ENCODE measurements at places on chromosomes 7 and 10. TPM values are rescaled to one million over a fixed set of nuclear protein-coding genes. Genes with fewer than 3 reads are reported as not detected.

GRCh38 chr10:944034-944831, 12.7 kb upstream of the LARP4B start:
- peak; percentile 83 for ATAC-seq

DNA sequence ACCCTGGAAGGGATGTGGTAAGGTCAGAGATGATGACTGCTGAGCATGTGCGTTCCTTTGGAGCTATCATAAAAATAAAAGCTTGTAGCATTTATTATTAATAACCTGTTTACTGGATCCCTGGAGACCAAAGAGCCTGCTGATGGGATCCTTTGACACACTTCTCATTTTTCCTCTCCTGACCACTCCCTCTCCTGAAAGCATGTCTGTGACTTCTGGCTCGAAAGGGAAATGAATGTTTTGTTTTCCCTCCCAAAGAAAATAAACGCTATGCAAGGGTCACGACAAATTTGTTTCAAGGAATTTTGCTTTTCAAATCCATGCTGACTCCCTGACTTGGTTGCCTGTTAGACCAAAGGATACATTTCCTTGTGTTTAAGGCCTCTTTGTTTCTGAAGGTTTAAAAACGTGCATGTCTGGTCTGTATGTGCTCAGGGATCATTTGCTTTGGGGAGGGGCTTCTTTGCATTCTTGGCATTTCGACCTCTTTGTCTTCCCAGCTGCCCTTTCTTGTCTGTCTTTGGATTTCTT, 185.1 kb upstream of the AGK start:
- ATAC-seq, result no peak

DNA sequence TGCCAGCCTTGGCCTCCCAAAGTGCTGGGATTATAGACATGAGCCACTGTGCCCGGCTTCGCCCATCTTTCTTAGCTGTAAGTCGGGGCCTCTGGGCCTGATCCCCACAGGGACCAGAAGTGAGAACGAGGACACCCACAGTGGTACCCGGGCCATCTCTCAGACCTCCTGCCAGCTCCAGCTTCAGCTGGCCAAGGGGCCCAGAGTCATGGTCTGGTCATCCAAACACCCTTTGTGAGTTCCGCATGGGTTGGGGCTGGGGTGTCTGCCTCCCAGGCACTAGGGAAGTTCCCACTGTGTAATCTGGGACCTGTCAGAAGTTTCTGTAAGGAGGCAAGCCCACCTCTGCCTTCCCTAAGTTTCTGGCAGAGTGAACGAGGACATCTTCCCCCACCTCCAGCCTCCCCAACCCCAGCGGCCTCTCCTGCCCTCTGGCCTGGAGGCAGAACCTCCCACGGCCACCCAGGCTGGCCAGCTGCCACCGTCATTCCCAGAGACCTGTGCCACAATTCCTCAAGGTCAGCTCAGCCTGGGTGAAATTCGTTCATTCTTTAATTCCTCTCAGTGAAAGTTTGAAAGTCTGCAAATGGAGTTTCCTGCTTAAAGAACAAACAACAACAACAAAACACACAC, 19.5 kb upstream of the FOXL3 start:
- ATAC-seq, result no peak

DYNC1I1 gene
- 13.5 TPM for total RNA-seq

HSPA12A gene
- total RNA-seq, result 26.3 TPM

DNA sequence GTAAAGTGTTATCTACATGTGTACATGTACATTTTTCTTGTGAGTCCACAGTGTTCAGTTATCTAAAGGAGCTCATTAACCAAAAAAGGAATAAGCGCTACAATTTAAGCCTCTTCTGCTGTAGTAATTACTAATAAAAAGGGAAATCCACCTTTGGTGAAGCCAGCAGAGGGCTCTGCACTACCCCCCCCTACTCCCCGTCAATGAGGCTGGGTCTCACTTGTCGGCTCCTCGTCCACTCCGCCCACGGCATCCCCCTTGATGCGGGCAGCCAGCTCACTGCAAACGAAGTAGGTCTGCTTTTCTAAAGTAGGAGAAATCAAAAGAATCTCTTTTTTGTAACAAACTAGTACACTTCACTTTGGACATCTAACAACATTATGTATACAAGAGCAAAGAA, 4.7 kb upstream of the WASHC2A start:
- ATAC-seq, result no peak

GRCh38 chr7:2157473-2158279, 75.1 kb downstream of the MAD1L1 start:
- peak; percentile 92 for ATAC-seq

DNA sequence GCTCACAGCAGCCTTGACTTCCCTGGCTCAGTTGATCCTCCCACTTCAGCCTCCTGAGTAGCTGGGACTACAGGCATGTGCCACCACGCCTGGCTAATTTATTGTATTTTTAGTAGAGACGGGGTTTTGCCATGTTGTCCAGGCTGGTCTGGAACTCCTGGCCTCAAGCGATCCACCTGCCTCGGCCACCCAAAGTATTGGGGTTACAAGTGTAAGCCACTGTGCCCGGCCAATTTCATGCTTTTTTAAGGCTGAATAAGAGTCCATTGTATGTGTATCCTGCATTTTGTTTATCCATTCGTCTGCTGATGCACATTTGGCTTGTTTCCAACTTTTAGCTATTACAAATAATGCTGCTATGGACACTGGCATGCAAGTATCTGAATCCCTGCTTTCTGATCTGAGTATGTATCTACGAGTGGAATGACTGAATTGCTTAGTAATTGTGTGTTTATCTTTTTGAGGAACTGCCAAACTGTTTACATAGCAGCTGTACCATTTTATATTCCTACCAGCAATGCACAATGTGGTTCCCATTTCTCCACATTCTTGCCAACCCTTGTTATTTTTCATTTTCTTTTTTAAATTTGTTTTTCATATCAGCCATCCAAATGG, 37.3 kb upstream of the TPST1 start:
- no peak for ATAC-seq

DNA sequence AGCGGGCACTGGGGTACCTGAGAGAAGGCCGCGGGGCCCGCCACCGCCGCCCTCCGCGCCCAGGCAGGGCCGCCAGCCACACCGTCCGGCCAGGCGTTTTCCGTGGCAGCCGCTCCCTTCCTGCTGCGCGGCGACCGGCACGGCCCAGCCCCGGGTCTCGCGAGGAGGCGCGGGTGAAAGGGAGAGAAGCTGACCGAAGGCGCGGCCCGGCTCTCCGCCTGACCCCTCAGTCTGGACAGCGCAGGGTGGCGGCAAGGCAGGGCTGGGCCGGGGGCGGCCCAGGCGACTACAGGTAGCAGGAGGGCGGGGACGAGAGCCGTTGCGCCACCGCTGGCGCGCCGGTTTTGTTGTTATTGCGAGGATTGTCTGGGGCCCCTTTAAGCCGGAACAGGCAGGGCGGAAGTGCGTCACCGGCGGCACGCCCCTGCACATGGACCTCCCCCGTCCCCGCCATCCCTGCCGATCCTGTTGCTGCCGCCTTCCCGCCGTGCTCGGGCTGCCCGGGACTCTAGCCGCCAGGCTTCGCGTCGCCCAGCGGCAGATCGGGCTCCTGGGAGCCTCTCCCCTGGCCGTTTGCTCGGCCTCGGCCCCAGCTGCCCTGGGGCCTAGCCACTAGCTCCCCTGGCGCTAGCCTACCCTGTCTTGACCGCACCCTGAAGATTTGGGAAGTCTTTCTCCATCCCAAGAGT, at the start of gene HERPUD2:
Gene HERPUD2, minus strand, starts transcription at position 352 of the 689 bp plus-strand sequence. CDS start 805 bp downstream, outside the sequence.
- ATAC-seq, result peak; percentile 97

DNA sequence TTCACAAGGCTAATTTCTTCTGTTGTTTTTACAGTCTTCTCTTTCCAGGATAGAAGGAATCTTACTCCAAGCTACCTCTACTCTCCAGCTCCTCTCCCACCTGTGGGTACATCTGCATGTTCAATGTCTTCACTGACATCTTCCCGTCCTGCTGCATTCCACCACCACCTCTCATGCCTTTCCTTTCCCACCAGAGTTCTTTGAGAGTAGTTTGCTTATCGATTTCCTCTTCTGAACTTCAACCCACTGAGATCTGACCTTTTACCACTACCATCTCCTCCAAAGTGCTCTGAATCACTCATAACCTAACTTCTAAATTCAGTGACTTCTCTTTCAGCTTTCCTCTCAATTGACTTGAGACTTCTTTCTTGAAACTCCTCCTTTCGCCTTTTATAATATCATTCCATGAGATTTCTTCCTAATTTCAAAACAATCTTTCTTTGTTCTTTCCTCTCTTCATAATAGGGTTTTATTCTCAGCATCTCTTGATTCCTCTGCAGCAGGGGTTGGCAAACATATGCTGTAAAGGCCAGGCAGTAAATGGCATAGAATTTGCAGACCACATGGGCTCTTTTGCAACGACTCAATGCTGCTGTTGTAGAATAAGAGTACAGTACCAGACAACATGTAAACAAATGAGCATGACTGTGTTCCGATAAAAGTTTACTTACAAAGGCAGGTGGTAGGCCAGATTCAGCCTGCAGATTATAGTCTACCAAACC, 22.1 kb downstream of the ACSL5 start:
- ATAC-seq, result no peak

- no peak for ATAC-seq
Measured at GRCh38 chr7:46352004-46352954, 431.2 kb upstream of the IGFBP3 start.

DNA sequence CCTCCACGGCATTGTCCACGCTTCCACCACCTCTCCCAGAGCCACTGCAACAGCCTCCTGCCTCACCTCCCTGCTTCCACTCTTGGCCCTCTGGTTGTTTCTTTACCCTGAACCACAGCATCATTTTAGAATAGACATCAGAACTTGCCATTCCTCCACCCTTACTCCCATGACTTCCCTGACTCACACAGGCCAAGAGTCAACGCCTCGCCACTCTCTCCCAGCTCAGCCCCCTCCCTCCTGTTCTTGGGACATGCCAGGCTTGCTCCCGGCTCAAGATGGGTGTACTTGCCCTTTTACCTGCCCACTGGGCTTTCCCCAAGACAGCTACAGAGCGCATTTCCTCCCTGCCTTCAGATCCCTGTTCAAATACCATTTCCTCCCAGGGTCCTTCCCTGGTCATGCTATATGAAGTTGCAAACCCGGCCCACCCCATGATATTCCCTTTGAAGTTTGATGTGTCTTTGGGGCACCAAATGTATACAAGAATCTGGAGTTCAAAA, 429.1 kb downstream of the RPS24 start:
- ATAC-seq, result no peak

AGR3 gene
- total RNA-seq, result not detected

DNA sequence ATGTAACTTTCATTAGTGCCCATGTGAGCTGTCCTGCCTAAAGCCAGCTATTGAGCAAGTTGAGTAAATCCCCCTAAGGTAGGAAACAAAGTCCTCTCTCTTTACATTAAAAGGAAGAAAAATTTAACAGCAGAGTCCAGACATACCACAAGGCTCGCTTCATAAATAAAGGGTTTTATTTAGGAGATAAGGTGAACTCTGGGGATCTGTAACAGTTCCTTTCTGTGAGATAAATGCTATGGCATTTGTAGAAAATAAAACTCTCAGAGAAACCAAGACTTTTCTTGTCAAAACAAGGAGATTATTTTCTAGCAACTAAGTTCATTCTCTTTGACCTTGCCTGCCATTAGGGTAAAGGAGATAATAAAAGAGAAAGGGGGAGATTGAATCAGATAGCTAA, 32.3 kb upstream of the LYZL1 start:
- no peak for ATAC-seq

DNA sequence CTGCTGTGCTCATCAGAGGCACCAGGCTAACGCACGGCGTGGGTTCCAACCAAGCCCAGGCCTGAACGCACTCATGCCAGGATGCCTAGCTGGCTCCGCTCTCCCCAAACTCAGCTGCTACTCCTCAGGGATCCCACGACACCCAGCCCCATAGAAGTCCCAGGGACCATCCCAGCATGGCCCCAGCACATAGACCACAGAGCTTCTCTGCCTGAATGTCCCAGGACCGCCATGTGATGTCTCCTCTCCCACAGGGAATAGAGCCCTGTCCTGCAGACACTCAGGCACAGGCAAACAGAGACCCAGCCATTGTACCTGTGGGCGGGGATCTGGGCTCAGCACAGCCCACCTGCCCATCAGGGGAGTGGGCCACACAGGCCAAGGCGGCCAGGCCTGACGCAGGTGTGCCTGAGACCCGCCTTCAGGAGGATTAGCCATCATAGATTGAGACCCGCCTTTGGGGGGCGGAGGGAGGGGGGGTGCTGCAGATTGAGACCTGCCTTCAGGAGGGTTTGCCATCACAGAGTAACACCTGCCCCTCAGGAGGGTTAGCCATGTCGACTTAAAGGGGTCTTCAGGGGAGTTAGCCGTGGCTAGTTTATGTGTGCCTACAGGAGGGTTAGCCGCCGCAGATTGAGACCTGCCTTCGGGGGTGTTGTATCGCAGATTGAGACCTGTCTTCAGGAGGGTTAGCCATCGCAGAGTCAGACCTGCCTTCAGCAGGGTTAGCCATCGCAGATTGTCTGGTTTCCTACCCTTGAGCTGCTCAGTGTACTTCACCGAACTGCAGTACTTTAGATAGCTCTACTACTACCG, 29.0 kb downstream of the RASGEF1A start:
- ATAC-seq, result no peak

GRCh38 chr10:103861505-103861904, 6.1 kb upstream of the SH3PXD2A start:
- no peak for ATAC-seq

DNA sequence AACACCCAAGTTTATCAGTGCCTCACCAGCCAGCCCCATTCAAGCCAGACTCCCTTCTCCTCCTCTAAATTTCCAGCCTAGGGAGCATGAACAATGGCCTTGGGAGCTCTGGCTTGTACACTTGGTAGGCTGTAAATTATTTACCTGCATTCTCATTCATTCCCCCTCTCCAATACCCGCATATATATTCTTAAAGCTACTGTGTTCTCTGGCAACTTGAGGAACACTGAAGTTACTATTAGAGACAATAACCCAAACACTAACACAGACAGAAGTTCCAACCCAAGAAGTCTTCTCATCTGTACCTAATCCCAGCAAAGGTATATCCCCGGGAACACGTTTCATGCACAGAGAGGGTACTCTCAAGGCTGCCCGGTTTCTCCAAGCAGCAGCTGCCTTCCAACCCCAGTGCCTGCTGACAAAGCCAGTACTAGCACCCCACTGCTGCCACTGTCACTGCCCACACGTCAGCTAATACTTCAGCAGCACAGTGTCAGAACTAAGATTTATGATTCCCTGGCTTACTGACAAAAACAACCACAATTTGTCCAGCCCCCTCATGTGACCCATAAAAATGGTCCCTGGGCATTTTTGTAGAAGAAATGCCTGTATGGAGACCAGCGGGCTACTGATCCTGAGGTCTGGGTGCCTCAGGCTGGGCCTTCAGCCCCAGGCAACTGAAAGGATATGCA, 3.1 kb downstream of the WDR91 start:
- ATAC-seq, result no peak

GRCh38 chr7:107914831-107915230, 23.8 kb downstream of the DLD start:
- peak; percentile 51 for ATAC-seq

DNA sequence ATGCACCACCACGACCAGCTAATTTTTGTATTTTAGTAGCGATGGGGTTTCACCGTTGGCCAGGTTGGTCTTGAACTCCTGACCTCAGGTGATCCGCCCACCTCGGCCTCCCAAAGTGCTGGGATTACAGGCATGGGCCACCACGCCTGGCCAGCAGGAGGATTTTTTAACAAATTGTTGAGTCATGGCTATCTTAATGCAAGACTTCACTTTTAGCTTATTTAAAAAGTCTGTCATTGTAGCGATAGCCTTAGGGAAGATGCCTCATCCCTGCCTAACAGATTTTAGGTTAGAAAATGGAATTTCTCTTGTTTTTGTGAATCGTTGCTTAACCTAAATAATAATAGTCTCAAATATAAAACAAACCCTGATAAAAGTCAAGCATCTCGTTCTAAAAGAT, 35.5 kb downstream of the PPP2R2D start:
- ATAC-seq, result no peak

Measured in gastroesophageal sphincter (tissue), 4 donors.